ENCODE measurements at places on chromosomes 3 and 15. TPM values are rescaled to one million over a fixed set of nuclear protein-coding genes. Genes with fewer than 3 reads are reported as not detected.

Gene C3orf20
- not detected for total RNA-seq

Gene MUSTN1
- total RNA-seq: not detected

Gene MYRIP
- total RNA-seq: 0.08 TPM

Gene BMF
- total RNA-seq: 11.6 TPM

Gene CHRD
- 5.2 TPM for total RNA-seq

Gene MB21D2
- 3.0 TPM for total RNA-seq

Gene DRD3
- total RNA-seq: not detected

GRCh38 chr3:111607240-111607920 is 12.2 kb upstream of the ZBED2 start:
- DNase-seq: no peak

DNA sequence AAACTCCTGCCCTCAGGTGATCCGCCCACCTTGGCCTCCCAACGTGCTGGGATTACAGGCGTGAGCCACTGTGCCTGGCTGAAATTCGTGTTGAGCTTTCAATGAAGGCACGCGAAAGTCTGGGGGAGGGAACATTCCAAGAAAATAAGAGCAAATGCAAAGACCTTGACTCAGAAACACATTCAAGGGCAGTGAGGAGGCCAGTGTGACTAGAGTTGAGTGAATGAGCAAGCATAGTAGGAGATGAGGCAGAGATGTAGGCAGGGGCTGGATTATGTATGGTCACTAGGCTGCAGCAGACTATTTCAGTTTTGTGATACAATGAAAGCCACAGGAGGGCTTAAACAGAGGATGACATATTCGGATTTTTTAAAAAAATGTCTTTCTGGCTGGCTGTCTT is 67.0 kb downstream of the SCN11A start:
- no peak for DNase-seq

DNA sequence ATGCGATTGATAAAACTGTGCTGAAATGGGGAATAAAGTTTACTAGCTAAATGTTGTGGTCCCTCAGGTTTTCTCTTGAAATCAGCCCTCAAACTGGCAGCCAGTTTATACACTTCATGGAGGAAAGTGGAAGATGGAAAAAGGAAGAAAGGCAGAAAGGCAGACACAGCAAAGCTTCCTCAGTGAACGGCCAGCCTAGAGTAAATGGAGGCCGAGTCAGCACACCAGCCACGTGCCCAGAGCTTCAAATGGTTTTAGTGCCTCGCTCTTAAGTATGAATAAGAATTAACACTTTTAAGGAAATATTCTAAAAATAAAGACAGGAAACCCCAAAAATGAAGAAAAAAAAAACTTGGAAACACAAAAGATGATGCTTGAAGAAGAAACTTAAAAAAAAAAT is 48.3 kb downstream of the GNB4 start:
- no peak for DNase-seq

- no peak for DNase-seq
These were observed 54.1 kb upstream of the ATP2C1 start for GRCh38 chr3:130839813-130840212.

GRCh38 chr3:121665488-121665887 is 4.8 kb upstream of the HCLS1 start:
- no peak for DNase-seq

GRCh38 chr3:194056731-194057415 is 79.1 kb upstream of the HES1 start:
- DNase-seq: peak; percentile 64

- no peak for DNase-seq
These were observed 11.7 kb upstream of the WNT7A start for GRCh38 chr3:13891492-13892073.

DNA sequence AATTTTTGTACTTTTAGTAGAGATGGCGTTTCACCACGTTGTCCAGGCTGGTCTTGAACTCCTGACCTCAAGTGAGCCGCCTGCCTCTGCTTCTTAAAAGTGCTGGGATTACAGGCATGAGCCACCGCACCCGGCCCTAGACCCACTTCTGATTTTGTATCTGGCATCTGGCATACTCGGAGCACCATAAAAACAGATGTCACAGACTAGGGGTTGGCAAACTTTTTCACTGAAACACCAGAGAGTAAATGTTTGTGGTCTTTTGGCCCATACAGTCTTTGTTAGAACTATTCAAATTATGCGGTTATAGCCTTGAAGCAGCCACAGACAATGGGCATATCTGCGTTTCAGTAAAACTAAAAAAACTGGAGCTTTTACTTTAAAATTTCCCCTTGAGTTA is 110.7 kb downstream of the TJP1 start:
- DNase-seq: no peak

DNA sequence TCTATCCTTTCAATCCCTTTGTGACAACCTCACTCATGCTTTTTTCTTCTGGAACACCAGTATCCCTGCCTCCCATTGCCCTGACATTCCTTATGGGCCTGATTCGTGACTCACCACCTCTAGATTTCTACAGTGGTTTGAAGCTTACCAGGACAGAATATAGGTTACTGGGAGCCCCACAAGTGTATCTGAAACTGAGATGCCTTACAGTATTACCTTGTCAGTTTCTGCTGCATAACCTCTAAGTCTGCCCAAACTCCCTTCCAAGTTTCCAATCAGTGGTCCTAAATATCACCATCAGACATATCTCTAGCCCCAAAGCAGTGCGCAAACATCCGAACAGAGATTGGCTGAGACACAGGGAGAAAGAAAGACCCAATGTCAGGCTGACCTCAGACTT is 5.6 kb downstream of the CPB1 start:
- no peak for DNase-seq

DNA sequence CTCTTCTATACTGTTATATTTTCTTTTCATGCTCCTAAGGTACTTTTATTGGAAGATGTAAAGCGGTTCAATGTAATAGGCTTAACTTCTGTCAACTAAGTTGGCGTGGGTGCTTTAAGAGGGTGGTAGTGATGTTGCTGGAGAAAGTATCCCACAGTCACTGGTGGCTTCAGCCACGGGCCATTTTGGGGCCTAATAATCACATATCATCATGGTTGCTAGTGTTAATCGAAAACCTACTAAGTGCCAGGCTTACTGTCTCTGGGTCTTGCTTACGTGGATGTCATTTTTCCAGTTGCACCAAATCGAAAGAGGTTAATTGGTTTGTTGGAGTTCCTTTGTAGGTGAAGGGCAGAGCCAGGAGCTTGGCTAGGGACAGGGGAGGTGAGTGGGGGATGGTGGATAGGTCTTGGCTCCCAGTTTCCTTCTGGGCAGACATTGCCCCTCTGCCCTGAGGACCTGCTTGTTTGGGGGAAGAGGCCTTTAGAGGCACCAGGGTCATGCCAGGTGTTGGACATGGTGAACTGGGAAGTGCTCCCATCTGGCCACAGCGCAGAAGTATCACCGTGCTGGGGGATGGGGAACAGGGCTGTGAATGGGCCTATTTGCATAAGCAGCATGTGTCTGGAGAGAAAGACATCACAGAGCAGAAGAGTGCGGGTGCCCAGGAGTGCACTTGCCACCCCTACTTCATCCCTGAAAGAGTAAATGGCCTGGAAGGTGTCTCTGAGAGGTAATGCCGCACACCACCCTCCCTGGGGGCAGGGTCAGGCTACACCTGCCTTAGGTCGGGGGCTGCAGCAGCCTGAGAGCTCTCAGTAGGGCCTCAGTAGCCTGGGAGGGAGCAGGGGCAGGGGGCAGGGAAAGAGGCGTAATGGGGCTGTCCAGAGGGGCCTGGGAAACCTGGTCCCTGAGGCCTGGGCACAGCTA is 62.4 kb upstream of the POLG start:
- no peak for DNase-seq

DNA sequence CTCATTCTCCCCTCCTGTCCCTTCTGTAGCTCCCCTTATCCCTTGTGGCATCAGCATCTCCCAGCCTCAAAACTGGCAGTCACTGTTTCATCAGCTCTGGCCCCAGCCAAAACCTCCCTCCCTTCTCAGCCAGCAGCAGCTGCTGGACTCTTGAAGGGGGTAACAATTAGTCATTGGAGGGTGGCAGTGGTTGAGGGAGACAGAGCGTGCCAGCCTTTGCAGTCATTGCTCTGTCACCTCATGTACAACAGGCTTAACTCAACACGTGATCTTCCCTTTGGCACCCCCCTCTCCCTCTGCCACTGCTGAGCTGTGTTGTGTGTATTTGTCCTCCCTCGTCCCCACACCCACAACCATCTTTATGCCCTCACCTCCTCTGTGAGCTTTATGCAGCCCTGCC is 28.2 kb downstream of the RBP2 start:
- no peak for DNase-seq

GRCh38 chr15:93703092-93703739 is 528.1 kb upstream of the MCTP2 start:
- DNase-seq: peak; percentile 10

GRCh38 chr15:97909291-97909891 is 51.1 kb upstream of the ARRDC4 start:
- peak; percentile 92 for DNase-seq

DNA sequence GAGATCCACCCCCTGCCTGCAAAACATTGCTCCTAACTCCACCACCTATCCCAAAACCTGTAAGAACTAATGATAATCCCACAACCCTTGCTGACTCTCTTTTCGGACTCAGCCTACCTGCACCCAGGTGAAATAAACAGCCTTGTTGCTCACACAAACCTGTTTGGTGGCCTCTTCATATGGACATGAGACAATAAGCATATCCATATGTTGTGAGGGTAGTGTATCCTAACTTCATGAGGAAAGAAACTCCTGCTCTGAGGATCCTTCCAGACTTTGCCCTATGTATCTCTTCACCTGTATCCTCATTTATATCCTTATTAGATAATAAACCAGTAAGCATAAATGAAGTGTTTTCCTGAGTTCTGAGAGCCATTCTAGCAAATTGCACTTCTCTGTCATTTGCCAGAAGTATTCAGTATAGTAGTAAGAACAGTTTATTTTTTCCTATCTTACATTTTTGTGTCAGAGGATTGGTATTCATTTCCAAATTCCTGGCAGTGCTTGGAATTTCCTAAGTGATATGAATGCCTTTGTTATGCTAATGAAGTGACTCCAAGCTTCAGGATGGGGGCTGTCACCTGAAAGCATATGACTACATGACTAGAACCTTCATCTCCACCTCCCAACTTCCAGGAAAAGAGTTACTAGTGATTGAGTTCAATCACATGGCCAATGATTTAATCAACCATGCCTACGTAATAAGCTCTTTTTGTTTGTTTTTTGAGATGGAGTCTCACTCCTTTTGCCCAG is 30.2 kb downstream of the TTBK2 start:
- DNase-seq: no peak

- no peak for DNase-seq
These were observed 228.5 kb downstream of the LSAMP start for GRCh38 chr3:116216761-116217160.

DNA sequence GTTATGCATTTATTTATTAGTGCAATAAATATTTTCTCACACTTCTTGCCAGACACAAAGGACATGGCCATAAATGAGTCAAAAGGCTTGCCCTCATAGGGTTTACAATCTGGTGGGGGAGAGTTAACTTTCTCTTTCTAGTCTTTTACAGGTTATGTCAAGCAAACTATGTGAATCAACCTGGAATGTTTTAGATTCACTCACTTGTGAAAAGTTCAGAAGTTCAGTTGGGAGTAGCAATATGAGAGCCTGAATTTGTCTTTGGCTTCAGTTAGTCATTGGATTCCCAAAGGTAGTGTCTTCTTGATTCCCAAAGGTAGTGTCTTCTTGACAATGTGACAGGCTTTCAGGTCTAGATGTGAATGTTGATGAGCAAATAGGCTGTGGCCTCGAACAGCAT is 264.8 kb downstream of the SOX2 start:
- DNase-seq: no peak

GRCh38 chr3:53806182-53807116 is 39.8 kb downstream of the CHDH start:
- peak; percentile 3 for DNase-seq

DNA sequence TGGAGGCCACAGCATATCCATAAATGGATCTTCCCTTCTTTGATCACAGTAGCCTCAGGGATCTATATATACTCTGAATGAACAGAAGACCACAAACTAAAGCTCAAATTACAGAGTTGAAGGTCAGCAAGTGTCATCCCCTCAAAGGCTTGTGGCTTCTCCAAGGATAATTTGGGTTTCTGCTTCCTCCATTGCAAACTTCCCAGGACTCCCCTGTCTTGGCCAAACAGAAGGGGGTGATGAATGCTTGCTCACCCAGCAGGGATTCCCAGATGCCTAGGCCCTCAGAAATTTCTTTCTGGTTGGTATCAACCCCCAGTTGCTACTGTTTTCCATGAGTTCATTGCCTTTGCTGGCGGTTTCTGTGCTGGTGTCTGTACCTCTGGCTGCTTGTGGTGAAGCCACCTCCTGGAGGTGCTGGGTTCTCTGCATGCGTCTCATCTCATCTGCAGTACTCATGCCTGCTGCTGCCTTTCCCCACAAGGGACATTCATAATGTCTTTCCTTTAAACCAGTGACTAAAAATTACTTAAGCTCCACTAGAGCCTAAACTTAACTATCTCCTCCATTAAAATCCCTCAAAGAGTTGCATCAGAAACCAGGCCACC is 17.7 kb downstream of the ENTPD3 start:
- no peak for DNase-seq

DNA sequence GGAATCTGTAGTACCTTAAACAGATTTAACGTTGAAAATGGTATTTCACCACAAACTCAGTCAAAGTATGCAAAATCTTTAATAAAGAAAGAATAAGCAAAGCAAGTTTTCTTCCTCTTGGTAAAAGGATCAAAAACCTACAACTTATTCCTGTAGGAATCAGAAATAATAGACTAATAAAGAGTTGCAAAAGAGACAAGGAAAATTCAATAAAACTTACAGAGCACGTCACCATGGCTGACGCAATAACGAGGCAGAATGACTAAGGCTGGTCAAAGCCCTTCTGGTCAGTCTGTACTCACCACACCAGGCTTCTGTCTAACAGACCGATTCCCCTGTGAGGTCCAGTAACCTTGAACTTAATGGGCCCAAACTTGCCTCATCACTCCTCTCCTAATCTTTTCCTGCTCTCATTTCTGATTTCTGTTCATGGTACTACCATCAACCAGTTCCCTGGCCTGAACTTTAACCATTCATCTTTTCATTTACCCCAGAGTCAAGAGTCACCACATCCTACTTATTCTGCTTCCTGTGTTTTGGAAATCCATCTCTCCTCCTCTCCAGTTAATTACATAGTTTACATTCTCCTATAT is 5.0 kb downstream of the MASP1 start:
- DNase-seq: no peak

DNA sequence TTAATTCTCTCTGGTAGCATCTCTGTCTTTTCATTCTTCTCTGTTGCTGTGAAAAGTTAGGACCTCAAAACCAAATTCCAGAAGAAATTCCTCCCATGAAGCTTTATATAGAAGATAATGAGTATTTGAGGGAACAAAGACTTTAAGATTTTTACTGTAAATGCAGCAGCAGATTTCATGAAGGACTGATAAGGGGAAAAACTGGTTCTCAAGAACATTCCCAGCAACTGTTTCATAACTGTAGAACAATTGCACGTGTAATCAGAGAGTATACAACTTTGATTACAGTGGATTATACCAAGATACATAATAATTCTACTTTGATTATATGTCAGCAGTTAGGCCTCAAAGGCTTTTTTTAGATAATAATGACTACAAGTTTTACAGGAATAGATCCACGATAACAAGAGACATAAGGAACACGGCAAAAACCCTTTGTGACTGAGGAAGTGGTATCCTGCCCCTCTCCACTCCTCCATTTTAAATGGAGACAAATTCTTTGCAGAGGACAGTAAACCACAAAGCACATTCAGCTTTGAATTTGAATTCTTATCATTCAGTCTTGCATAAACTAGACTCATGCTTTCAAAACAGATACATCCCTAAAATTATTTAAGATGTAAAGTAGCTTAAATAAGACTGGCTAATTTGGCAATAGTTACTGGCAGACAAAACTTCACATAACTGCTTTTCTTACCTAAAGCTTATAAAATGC is 42.9 kb upstream of the DIPK2A start:
- DNase-seq: no peak

GRCh38 chr15:80885016-80885579 is 104.5 kb downstream of the MESD start:
- DNase-seq: no peak
